ENCODE measurements at places on chromosomes 11 and 22. TPM values are rescaled to one million over a fixed set of nuclear protein-coding genes. Genes with fewer than 3 reads are reported as not detected.

The CD3E gene
- total RNA-seq = not detected

The PARVG gene
- total RNA-seq = not detected

The DEAF1 gene
- total RNA-seq = 40.4 TPM

The TAGLN gene
- 583 TPM for total RNA-seq

DNA sequence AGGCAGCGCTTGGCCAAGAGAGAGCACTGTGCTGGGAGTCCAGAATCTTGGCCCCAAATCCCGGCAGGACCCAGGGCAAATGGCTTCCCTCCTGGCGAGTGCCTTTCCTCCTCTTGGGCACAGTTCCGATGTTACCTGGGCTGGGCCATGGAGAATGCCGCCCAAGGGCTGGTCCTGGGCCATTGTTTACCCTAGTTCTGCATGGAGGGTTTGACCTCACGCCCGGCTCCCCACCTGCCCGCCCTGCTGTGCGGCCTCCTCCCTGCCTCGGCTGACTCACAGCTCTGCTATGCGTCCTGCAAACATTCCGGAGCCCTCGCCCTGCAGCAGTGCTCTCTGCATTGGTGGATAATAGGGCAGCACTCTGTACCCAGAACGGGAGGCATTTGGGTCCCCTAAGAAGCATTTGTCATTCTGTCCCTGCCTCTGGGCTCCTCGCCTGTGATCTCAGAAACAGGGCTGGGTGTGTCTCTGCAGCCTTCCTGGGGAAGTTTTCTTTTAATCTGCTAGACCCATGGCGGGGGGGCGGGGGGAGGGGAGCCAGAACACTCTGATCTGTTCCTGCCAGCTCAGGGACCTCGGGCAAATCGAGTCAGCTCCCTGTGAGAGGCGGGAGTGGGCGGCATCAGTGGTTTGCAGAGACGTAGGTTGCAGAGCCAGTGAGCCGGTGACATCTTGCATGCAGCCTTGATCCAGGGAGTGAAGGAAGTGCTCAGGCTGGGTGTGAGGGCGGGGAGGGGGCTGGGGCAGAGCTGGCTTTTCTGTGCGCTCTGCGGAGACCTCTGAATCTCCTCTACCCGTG is 32.9 kb upstream of the SMIM38 start:
- peak; percentile 67 for DNase-seq

The CNTF gene
- 1.2 TPM for total RNA-seq

DNA sequence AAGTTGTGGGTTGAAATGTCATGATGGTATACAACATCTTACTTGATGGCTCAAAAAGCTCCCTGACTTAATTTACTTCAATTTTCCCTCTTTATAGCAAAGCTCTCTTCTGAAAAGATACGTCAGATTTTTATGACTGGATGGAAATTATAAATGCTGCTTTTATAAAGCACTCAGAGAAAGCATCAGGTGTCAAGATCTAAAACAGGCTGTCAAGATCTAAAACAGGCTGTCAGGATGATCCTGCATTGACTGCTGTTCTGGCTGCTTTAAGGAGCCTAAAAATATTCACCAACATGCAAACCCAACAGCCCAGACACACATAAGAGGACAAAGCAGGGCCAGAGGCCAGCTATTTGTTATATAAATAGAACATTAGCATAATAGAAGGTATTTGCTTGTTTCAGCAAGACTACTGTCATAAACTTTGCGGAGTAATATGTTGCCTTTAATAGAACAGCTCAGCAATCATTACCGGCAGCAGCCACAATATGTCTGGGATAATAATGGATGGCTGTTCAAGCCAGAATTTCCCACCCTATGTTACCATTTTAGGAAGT is 77.3 kb upstream of the ANO5 start:
- DNase-seq = no peak

DNA sequence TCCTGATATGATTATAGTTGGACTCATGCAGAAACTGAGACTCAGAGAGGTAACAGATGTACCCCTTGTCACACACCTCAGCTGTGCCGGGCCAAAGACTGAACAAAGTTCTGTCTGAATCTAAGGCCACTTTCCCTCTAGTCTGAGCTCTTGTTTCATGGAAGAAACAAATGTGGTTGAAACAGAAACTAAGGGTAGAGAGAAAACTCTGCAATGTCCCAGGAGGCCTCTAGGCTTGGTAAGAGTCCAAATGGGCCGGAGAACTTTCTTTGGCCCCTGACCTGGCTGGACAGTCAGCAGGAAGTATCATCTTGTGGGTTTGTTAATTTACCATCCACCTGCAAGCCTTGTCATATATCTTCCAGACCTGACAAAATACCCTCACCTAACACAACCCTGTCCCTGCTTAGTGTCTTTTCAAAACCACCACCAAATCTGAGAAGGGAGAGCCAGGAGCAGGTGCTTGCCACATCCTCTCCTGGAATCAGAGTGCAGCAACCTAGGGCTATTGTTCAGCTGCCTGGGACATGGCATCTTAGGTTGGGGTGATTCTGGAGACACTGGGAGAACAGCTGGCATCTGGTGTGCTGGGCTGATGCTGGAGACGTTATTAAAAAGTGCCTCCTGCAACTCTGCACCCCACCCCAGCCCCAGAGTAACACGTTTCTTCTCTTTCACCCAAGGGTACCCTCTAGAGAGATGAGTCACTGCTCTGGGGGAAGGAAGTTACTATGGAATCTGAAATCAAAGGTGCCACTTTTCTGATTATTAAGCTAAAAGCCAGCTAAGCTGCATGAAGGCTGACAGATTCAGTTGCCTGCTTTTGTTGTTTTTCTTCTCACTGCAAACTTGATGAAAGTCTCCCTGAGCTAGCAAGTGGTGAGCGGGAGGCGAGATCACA is 126.3 kb upstream of the TIMP3 start:
- no peak for DNase-seq

GRCh38 chr11:125797641-125798040 is 9.7 kb downstream of the PATE3 start:
- no peak for DNase-seq

All from epithelial cell of proximal tubule (primary cell).